Activated CD4-positive, alpha-beta T cell treated with anti-CD3 and anti-CD28 coated beads, Interleukin-2, Interleukin-6, amounts not matched to agents 100 ng/mL and 50 ng/mL, durations not matched to agents 16 hours and 8 hours (primary cell): ENCODE measurements at places on chromosomes 16 and 17.

DNA sequence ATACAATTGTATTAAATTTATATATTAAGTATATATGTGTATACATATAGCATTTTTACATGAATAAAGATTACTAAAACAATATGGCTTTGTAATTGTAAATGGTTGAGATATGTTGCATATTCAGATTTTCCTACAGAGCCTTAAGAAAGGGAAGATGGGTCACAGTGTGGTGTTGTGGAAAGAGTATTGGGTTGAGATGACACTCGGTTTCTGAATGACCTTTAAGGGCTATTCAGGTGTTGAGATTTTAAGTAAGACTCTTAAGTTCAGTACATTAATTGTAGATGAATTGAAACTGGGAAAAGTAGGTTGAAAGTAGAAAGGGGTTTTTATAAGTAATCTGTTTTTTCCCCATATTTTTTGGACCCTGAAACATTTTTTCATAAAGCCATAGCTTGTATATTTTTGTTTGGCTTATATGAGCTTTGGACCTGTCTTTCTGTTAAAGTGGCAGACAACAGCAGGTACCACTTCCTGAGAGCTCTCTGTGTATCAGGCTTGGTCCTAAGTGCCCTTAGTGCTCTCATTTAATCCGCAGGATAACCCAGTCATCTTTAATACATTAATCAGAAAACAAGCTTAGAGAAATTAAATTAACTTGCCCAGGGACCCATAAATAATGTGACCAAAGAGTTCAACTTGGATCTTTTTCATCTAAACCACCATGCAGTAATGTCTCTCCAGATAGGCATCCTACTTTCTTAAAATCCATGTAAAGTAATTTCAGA lies 48.5 kb upstream of the MRC2 start:
- no peak for DNase-seq

- peak; percentile 65 for DNase-seq
Observed at GRCh38 chr16:50273888-50274325, 7.6 kb downstream of the ADCY7 start.

DNA sequence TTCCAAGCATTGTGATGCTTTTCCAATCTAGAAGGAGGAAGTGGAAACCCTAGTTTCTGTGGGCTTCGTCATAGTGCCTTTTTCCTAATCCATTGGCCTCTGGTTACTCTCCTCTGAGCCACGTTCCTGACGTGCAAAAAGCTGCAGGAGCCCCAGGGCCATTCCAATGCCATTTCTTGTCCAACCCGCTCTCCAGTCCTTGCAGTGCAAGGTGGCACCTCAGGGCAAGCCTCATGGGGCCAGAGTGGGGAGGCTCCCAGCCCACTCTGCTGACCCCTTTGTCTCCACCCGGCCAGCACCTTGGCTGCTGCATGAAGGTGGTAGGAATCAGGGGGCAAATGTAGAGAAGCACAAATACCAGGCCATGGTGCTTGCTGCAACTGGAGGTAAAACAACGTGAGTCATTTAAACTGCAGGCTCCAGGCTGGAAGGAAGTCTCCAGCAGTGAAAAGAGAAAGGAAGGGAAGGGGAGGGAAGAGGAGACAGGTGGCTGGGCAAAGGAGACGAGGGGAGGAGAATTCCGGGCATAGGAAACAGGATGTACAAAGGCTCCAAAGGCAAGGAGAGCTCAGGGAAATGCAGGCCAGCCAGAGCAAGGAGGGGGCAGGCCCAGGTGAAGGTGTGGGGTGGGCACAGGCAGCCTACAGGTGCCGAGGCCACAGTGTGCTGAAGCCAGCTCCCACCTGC lies 168.2 kb upstream of the TNRC6C start:
- no peak for DNase-seq

DNA sequence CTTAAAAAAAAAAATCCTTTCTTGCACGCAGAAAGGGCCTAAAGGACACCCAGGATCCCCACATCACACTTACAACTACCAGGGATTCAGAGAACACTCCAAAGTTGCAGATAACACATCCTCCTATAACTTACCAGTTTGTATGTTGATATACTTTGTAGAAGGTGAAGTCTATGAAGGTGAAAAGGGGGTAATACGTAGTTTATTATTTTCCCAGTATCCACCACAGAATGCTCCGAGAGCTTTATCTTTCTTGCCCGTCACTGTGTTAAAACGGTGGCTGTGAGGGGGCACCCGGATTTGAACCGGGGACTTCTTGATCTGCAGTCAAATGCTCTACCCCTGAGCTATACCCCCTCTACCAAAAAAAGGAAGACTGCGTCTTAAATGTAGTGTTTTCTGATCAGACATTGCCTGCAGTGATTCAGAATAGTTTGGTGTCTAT lies 7.9 kb upstream of the RPL23 start:
- peak; percentile 76 for DNase-seq

- DNase-seq: no peak
Observed at GRCh38 chr17:48262982-48263730, 155.6 kb downstream of the SNX11 start.

DNA sequence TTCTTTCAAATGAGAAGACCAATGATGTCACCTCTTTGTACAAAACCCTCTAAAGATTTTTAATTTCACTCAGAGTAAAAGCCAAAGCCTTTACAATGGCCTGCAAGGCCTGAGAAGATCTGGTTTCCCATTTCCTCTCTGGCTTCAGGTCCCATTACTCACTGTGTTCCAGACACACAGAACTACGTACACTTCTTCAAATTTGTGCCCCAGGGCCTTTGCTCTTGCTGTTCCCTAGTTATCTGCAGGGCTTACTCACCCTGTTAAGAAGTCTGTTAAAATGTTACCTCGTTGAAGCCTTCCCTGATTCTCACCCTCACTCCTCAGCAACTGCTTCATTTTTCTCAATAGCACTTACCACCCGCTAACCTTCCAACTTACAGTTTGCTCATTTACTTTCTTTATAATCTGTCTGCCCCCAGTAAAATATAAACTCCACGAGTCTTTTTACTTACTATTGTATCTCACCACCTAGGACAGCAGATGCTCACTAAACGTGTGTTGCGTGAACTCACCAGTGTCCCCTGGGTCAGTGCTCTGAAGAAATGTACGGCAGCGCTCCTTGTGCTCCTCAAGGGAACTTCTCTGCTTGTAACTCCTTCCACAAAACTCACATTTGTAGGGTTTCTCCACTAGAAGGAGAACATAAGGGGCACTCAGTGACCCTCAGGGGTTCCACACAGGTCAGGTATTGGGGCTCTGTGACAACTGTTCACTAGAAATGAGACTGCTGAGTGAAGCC lies 50.2 kb downstream of the GRB7 start:
- DNase-seq: no peak

GRCh38 chr16:817001-817906 lies 16.7 kb upstream of the GNG13 start:
- no peak for DNase-seq

GRCh38 chr17:69320210-69320907 lies 6.6 kb downstream of the ABCA5 start:
- no peak for DNase-seq

DNA sequence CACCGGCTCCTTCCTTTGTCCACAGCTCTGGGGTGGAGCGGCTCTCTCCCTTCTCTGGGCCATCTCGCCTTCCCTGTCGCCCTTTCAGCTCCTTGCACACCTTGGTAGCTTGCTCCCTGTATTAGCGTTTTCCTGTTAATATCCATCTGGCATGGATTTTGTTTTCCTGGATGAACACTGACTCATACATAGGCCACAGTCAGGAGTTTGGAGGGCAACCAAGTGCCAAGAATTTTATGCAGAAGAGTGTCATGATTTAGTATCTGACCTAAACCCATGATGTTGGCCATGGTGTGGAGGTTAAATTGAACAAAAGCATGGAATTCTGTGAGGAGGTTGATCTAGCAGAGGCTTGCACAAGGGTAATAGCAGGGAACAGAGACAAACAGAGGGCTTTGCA lies 180.9 kb downstream of the AIPL1 start:
- DNase-seq: no peak

DNA sequence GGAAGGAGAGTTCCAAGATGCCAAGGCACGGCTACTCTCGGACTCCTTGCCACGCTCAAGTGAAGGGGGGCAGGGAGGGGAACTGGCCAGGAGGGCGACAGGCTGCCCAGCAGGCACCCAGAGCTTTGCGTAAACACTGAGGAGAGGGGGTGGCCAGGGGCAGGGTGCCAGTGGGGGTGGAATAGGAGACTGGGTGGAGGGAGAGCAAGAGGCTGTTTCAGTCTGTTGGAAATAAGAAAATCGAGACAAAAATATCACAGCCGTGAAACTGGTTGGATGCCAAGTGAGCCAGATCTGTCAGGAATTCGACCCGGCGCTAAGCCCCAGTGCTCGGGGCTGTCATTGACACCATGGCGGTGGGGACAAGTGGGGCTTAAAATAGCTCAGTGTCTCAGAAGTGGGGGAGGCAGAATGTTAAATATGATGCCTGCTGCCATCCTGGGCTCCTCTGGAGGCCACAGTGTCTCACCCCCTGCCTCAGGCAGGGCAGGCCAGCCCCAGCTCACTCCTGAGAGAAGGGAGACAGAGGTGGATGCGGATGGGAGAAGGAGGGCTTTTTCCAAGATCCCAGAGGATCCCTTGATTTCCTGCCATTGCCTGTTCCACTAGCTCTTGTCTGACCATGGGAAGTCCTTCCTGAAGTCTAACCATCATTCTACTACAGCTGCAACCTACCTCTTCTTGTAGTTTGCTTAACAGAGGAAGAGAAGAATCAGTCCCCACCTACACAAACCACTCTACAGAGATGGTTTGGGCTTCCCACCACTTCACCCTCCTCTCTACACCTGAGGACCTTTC lies 9.5 kb downstream of the PNMT start:
- no peak for DNase-seq

- no peak for DNase-seq
Observed at GRCh38 chr16:51430716-51431369, 279.8 kb upstream of the SALL1 start.

DNA sequence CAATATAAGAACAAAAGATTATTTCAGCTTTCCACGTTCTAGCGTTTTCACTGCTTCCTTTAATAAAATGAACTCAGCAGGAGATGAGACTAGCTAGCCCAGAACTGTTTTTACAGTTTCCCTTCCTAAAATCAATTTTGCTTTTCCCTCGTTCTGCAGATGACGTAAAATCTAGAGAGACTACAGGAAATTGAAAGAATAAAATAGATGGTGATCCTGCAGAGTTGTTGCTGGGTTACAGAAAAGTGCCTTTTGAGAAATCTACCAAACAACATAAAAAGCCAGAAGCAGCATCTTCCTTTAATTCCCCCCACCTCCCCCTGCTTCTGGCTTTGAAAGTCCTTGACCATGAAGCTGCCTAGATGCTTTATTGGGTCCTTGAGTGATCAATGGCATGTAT lies 96.8 kb upstream of the CLEC3A start:
- DNase-seq: no peak

DNA sequence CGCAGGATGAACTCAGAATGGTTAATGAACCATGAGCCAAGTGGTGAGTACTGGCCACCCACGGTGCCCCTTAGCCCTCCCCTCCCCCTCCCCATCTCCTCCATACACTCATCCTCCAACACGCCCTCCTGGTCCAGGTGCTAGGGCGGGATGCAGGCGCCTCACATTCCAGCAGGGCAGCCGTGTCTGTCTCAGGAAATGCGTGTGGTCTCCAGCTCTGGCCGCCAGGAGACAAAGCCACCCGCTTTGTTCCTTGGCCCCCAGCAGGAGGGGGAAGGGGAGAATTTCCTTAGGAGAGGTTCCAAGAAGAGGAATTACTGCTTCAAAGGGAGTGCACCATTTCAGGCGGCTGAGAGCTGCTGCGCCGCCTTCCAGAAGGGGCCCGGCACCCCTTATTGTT lies 29.7 kb upstream of the RMI2 start:
- no peak for DNase-seq

DNA sequence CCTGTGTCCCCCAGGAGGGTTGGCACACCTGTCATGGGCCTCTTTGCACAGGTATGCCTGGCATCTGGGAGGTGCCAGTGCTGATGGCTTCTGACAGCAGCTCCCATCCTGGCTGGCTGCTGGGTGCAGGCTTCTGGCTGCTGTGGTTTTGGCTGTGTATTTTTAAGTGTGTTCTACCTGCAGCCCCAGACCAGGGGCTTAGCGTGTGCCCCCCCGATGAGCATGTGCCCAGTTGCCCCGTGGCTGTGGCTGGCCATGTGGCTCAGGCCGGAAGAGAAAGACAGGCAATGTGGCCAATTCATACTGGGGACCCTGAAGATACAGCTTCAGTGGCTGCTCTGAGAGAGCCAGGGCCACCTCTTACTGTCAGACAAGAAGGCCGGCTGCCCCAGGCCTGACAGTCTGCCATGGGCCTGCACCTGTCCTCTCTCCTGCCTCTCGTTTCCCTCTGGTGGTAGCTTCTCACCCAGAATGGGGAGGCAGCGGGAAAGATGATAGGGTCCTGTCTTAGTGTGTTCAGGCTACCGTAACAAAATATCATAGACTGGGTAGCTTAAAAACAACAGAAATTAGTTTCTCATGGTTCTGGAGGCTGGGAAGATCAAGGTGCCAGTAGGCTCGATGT lies 37.6 kb upstream of the LGALS9 start:
- DNase-seq: no peak

- DNase-seq: no peak
Observed at GRCh38 chr17:58377661-58378060, 25.7 kb upstream of the SUPT4H1 start.

DNA sequence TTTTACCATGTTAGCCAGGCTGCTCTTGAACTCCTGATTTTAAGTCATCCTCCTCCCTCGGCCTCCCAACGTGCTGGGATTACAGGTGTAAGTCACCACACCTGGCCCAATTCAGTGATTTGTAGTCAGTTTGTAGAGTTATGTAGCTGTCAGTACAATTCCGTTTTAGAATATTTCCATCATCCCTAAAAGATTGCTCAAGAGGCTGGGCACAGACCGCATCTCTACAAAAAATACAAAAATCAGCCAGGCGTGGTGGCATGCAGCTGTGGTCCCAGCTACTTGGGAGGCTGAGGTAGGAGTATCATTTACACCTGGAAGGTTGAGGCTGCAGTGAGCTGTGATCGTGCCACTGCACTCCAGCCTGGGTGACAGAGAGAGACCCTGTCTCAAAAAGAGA lies 20.6 kb downstream of the RGS11 start:
- DNase-seq: no peak

DNA sequence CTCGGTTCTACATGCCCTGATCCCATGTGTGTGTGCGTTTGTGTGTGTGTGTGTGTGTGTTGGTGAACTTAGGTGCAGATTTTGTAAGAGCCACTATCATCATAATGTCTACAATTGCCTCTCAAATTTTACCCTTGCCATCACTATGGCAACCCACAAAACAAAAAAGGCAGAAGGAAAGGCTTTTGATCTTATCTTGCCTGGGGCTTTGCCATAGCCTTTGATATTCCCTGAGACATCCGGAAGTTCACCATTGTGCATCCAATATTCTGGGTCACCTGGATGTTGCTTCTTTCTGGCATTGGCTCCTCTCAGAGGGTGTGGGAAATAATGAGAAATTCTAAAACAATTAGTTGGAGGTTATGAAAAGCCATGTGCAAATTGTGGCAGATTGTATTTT lies 114.7 kb downstream of the HAPSTR1 start:
- DNase-seq: no peak
